Stimulated activated CD8-positive, alpha-beta memory T cell treated with anti-CD3 and anti-CD28 coated beads, Interleukin-4, amount 100 ng/mL, for 1 hour (primary cell): ENCODE measurements at places on chromosomes 1 and 21.

- no peak for DNase-seq
Observed at GRCh38 chr21:26847002-26847401, 1.8 kb upstream of the ADAMTS1 start.

- no peak for DNase-seq
Observed at GRCh38 chr21:18228060-18228739, 16.4 kb upstream of the CHODL start.

- no peak for DNase-seq
Observed at GRCh38 chr1:195153107-195153506, 1455.1 kb downstream of the KCNT2 start.

DNA sequence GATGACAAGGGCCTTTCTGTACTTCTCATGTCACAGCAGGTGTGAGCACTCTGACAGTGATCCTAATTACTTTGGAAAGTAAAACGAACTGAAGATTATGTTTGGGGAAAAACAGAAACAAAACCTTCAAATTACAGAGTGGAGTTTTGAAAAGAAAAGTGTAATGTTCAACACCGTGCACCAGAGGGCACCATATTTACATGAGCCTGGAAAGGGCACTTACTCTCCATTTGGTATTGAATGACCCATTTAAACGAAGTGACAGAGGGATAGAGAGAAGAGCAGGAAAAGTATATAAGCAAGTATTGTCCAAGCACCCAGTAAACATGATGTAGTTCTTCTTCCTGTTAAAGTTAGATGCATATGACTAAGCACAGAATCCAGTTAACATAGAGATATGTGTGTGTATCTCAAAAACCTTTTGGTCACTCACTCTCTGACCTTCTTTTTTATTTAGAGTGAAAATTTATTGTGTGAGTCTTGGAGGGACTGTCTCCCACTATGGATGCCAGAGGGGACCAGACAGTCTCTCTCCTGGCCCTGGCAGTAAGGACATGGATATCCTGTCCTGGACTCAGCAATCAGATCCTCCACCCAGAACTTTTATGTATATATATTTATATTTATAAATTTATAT lies 3.8 kb upstream of the RGSL1 start:
- DNase-seq = no peak

GRCh38 chr1:178345807-178346206 lies 151.0 kb downstream of the CLEC20A start:
- DNase-seq = no peak

DNA sequence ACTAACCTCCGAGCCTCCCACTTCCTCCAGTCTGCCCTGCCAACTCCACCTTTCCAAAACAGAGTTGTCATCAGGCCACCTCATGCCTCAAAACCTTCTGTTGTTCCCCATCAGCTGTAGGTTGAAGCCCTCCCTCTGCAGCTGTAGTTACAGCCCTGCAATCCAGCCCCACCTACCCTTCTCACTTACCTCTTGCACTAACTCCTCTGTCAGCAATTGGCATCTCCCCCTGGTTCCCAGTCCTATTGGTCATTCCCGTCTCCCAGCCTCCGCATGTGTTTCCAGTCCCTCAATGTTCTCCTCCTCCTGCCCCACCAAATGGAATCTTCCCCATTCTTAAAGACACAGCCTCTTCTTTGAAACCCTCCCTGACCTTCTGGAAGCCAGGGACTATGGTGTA lies 100.1 kb upstream of the GCLM start:
- no peak for DNase-seq

GRCh38 chr1:118636004-118636403 lies 352.1 kb downstream of the TBX15 start:
- DNase-seq = no peak
